Tibial nerve (tissue), 4 donors: ENCODE measurements at places on chromosomes 3 and 15.

DNA sequence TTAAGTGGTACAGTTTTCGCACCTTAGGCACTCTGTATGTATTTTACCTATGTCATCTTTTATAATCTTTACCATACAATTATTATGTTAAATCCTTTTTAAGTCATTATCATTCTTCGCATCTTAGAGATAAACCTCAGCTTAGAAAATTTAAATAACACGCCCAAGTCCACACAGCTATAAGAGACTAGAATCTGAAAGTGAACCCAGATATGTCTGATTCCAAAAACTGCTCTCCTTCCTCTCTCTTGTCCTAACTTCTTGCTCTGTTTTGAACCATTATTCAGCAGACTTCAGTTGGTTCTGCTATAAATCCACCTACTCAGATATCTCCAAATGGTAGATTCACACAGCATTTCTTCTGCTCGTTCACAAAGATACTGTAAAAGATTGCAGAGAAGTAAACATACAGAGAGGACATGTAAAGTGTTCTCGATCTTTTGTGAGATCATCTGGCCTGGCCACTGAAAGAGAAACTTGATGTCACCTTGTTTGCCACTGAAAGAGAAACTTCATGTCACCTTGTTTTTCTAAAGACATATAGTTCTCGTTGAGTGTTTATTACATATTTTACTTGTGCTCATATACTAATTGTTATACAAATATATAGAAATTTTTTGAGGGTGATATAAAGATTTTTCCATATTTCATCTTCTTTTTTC, 533.2 kb downstream of the GRM7 start:
- DNase-seq = no peak

GRCh38 chr3:59321881-59322540, 272.2 kb upstream of the CFAP20DC start:
- DNase-seq = no peak

- DNase-seq = no peak
Observed at GRCh38 chr15:45116482-45117307, 2.6 kb downstream of the DUOXA2 start.

DNA sequence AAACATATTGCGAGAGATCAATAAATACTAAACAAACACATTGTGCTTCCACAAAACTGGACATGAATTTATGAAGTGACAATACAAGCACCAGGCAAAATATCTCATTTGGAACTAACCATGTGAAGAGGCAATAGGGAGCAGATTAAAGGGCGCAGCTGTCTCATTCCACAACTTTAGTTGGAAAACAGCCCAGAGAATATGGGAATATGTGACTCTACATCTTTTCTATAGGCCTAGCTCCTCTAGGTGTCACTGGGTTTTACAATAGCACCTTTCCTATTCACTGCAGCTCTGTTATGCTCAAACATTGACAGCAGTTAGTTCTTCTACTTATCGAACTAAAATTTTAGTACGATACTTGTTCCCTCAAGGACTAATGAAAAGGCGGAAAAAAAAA, 866.3 kb upstream of the GBE1 start:
- no peak for DNase-seq

DNA sequence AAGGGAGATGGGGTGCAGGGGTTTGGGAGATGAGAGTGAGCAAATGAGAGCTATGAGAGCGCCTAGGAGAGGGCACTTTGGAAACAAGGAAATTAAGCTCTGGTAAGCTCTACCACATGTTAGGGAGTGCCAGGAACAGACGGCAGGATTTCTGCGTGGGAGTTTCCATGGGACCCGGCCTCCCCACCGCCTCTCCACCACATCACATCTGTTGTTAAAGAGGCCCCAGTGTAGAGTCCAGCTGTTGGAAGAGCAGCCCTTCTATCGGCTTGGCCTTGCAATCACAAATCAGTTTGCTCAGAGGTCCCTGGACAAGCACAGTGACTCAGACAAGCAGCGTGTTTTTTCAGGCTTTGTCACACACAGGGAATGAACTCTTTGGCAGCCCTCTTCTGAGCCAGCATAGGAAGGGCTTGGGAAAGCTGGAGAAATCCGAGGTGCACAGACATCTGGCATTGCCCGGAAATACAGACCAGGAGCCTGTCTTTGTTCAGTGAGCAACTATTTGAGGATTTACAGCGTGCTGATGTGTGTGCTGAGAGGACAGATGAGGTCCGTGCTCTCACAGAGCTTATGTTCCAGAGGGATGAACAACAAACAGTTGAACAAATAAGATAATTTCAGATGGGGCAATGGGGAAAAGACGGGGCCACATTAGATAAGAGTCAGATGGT, 370.6 kb upstream of the PROK2 start:
- peak; percentile 45 for DNase-seq

DNA sequence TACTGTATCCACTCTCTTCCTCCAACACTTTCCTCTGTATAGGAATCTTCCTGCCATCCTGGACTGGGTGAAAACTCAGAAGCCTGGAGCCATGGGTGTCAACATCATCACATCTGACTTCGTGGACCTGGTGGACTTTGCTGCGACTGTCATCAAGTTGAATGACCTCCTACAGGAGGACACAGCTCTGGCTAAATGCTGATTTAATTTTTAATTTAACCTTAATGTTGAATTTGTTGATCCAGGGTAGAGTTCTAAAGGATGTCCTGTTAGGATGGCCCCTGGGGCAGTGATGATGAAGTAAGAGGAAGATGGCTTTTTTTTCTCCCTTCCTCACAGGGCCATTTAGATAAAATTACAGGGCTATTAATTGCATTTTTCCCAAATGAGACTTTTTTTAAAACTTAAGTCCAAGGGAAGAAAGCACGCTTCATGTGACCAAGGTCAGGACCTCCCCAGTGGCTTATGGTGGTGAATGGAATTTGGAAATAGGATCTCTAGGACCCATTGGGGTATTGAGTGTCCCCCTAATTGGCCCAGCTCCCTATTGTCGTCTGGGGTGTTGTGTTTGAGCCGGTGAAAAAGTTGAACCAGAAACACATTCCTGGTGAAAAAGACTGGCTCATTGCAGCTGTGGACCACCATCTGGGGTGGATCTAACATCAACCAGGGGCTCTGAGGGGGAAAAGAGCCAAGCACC, 125.7 kb upstream of the ZBED2 start:
- DNase-seq = no peak
